ENCODE measurements at places on chromosomes 2 and 18.

DNA sequence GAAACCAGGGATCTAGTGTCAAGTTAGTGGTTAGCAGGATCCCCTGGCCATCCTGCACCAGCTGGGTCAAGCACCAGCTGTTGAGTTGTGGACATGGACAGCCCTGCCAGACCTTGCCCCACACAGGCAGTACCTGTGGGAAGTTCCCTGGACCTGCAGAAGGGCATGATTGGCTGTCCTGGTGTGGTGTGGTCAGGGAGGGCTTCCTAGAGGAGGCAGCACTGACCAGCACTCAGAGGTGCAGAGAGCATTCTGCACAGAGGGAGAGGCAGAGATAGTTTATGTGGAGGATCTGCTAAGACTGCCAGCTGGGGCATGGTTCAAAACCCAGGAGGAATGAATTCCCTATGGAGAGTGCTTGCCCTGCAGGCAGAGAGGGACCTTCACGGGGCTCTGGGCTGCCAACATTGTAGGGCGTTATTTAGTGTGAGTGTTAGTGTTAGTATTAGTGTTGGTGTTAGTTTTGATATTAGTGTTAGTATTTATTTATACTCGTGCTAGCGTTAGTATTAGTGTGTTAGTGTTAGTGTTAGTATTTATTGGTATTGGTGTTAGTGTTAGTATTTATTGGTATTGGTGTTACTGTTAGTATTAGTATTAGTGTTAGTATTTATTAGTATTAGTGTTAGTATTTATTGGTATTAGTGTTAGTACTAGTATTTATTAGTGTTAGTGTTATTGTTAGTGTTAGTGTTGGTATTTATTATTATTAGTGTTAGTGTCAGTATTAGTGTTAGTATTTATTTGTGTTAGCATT is 31.9 kb downstream of the TWIST2 start:
- no peak for DNase-seq

DNA sequence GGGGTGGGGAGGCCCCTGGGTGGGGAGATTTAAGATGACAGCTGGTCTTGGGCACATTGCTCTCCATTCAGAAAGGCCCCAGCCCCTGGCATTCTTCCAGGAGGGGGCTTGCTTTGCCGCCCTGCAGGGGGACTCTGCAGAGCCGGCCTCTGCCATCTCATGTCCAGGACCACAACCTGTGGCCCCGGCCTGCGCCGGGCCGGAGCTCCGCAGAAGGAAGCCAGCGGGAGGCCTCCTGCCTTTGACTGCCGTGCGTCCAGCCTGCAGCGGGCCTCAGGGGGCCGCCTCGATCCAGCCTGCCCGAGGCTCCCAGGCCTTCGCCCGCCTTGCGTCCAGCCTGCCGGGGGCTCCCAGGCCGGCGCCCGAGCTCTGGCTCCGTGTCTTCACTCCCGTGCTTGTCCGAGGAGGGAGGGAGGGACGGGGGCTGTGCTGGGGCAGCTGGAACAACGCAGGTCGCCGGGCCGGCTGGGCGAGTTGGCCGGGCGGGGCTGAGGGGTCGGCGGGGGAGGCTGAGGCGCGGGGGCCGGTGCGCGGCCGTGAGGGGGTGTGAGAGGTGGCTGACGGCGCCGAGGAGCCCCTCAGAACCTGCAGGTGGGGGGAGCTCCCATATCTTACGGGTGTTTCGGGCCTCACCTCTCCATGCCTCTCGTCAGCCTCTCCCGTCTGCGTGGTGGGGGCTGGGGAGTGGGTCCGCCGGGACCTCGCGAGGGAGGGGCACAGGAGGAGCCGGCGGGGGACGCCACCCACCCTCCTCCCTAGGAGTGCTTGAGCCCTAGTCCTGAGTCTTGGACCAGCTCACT is 20.4 kb downstream of the GPC1 start:
- no peak for DNase-seq

GRCh38 chr18:34772887-34773286 is 62.8 kb downstream of the DTNA start:
- no peak for DNase-seq

GRCh38 chr2:21228041-21228895 is 104.5 kb downstream of the TDRD15 start:
- DNase-seq = no peak

DNA sequence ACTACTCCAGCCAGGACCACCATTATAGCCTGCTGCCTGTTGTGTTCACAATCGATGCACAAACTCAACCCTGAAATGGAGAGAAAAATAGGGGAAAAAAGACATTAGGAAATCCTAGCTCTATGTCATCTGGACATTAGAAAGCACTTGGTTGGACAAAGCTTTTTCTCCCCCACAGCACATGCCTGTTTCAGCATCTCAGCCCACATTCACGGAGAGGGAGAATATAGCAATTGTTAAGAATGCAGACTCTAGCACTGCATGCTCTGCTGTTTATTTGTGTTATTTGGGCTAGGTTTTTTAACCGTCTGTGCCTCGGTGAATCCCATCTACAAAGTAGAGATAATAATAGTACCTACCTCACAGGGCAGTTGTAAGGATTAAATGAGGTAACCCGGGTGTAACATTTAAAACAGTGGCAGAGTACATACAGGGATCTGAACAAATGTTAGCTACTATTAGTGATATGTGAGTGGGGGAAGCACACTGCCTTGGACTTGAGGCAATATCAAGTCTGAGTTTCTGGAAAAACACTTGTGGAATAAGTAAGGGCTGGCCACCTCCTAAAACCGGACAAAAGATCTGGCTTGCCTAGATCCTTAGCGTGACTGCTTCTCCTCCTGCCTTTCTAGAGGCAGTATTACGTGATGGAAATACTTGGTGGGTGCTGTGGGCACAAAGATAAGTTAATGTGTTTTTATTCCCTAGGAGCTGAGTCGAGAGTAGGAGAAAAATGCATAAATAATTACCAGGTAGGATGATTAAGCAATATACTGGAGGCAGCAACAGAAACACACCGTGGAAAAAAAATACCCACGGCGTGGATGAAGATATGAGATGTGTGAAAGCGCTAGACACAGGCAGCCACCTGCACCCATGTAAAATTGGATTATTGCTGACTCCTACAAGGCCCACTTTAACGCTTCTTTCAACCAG is 1.0 kb upstream of the PPP1CB start:
- no peak for DNase-seq

GRCh38 chr18:69590150-69590549 is 189.5 kb downstream of the DOK6 start:
- DNase-seq = no peak

DNA sequence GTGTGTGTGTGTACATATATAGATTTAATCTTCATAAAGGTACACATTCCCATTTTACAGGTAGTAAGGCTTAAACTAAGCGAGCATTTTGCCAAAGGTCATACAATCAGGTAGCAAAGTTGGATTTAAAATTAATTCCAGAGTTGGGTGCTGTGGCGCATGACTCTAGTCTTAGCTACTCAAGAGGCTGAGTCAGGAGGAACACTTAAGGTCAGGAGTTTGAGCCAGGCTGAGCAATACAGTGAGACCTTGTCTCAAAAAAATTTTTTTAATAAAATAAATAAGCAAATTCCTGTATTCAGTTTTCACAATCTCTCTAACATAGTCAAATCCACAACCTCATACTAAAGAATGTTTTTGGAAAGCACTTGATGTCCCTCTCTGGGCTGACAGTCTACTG is 111.5 kb upstream of the LDLRAD4 start:
- no peak for DNase-seq

DNA sequence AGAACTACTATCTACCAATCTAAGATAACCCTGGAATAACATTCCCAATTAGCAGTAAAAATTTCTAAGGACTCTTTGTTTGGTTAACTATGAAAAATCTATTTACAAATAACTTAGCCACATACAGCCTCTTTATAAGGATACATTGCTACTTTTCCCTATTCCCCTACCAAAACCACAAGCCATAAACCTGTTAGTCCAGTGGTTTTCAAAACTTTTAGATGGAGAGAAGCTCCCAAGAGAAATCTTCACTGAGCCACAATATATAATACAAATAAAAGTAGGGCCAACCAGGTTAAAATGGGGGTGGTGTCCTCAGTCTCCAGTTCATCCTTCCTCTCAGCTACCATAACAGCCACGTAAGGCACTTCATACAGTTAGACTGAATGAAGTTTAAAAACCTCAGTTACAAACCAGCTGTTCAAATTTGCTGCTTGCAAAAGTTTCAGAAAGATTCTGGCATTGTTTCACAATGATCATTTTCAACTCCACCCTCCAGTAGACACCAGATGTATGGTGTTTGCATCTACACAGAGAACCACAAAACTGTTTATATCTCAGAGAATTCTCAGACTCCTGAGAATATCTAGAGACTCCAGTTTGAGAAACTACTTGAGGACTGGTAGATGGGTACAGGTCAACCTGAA is 26.0 kb downstream of the SOS1 start:
- no peak for DNase-seq

- no peak for DNase-seq
Measured at GRCh38 chr18:59846814-59847490, 52.8 kb upstream of the PMAIP1 start.

- no peak for DNase-seq
Measured at GRCh38 chr2:26576565-26577441, 64.4 kb downstream of the CIB4 start.

DNA sequence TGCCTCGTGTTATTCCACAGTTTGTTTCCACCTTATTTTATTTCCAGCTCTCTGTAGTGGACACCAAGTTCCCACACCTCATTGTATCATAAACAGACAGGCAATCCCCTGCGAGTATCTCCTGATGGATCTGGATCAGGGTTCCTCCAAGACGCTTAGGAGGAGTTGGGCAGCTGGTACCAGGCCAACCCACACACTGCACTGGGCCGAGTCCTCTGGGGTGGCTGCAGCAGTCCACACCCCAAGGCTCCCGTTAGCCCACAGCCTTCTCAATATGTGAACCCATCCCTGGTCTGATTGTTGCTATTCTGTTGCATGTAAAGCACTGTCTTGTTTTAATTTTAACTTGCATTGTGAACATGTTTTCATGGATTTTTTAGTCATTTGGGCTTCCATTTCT is 178.8 kb upstream of the RAB6C start:
- DNase-seq = no peak

DNA sequence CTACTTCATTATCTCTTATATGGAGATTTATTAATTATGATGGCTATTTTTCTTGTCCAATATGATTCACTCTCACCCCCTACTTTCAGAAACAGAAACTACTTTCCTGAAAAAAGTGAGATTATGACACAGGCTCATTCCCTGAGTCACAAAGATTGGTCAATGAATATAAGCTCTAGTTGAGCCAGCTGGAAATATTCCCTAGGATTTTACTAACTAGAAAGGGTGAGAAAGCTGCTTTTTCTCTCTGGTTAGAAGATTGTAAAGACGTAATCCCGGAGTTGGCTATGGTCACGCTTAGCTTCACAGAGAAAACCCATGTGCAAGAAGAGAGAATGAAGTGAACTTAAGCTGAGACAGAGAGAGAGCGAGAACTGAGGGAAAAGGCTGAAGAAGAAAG is 223.7 kb upstream of the SMAD7 start:
- DNase-seq = no peak

GRCh38 chr2:136135921-136136906 is 18.3 kb upstream of the CXCR4 start:
- peak; percentile 73 for DNase-seq

GRCh38 chr2:101295895-101296294 is 12.6 kb downstream of the RNF149 start:
- DNase-seq = no peak

DNA sequence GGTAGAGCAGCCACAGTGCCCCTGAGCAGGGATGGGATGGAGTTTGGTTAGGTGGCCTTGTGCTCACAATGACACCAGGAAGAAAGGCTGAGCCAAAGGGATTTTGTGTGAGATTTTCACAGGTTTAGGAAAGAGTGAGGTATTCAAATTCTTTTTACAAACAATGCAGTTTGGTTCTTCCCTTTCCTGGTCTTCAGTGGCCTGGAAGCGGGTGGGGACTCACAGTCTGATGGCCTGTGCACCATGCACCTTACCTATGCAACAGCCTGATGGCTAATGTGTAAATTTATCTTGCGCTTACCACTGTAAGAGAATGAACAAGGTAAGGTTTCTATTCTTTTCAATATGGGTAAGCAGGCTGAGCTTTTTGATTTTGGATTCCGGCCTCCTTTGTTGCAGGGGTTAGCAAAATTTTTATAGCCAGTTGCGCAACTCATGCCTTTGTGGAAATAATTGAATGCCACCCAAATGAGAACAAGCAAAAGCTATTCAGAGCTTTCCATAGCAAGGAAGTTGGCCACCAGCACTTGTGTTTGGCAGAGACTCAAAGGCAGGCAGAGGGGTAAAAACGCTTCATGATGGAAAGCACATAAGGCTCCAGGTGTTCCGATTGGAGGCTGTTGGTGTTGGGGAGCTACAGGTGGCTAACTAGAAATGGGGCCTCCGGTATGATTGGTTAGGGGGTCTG is 23.8 kb upstream of the IL1R2 start:
- no peak for DNase-seq

DNA sequence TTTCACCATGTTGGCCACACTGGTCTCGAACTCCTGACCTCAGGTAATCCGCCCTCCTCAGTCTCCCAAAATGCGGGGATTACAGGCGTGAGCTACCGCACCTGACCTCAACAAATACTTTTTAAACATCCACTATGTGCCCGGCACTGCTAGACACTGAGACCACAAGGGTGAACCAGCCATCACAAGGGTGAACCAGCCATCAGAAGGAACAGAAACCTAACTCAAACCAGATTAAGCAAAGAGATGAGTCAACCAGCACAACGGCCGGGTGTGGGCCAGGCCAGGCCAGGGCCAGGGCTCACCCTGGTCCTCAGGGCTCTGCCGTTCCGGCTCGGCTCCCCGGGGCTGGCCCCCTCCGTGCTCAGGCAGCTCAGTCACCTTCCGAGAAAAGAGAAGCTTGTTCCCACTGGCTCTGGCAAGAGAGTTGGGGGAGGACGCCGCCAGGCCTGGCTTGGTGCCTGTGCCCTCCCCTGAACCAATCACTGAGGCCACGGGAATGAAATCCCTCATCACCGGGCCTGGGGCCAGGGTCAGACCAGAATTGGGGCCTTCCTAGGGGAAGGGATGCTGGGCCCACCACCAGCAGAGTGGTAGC is 4.4 kb downstream of the TEX44 start:
- no peak for DNase-seq

- DNase-seq = no peak
Measured at GRCh38 chr2:138492160-138492559, 9.4 kb upstream of the SPOPL start.

DNA sequence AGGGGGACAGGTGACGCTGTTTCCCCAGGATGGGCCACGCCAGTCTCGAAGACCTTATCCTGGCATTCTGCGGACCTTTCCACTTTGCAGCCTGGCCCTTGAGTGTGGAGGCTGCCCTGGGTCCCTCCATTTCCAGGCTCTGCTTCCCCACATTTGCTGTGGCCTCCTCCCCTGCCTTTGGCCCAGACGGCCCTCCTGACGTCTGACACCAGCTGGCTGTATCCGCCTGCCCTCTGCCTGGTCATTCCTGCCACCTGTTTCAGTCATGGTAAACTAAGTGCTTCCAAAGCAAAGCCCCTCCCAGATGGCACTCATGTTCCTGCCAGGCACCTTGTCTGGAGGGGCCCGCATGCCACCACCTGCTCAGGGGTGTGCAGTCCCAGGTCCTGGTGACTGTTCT is 95.1 kb downstream of the ASB1 start:
- no peak for DNase-seq

GRCh38 chr2:192546565-192546964 is 351.8 kb upstream of the TMEFF2 start:
- DNase-seq = no peak

GRCh38 chr2:102703305-102703704 is 58.5 kb upstream of the TMEM182 start:
- DNase-seq = no peak
